Cardiac atrium fibroblast (primary cell): ENCODE measurements at places on chromosomes 7 and 10. TPM values are rescaled to one million over a fixed set of nuclear protein-coding genes. Genes with fewer than 3 reads are reported as not detected.

Gene SEC31B
- total RNA-seq = 1.8 and 4.5 TPM in 2 replicates

Gene DNAJC30
- total RNA-seq = 4.1 and 4.7 TPM in 2 replicates

Gene GHRHR
- not detected in 2 replicates for total RNA-seq

Gene TMEM236
- total RNA-seq = under 0.01 TPM in 1 of 2 replicates, not detected in the other

Gene CHCHD3
- 32.5 and 46.7 TPM in 2 replicates for total RNA-seq

Gene AGR2
- not detected in 2 replicates for total RNA-seq

Gene ACBD7
- total RNA-seq = 0.16 and 0.18 TPM in 2 replicates

Gene SPDYE8
- total RNA-seq = not detected in 2 replicates

Gene STK31
- not detected in 2 replicates for total RNA-seq

Gene EBLN1
- not detected in 2 replicates for total RNA-seq

Gene MKRN1
- total RNA-seq = 43.7 and 47.8 TPM in 2 replicates

Gene ARL4A
- total RNA-seq = 8.8 and 18.6 TPM in 2 replicates

Gene TBRG4
- total RNA-seq = 46.5 and 63.0 TPM in 2 replicates

Gene ASIC3
- total RNA-seq = 0.54 TPM in 1 of 2 replicates, not detected in the other

Gene FZD8
- 9.4 and 10.2 TPM in 2 replicates for total RNA-seq

Gene DPP6
- not detected in 2 replicates for total RNA-seq

Gene AGAP4
- total RNA-seq = 2.0 and 2.9 TPM in 2 replicates
